ENCODE measurements at places on chromosomes 2 and 18.

DNA sequence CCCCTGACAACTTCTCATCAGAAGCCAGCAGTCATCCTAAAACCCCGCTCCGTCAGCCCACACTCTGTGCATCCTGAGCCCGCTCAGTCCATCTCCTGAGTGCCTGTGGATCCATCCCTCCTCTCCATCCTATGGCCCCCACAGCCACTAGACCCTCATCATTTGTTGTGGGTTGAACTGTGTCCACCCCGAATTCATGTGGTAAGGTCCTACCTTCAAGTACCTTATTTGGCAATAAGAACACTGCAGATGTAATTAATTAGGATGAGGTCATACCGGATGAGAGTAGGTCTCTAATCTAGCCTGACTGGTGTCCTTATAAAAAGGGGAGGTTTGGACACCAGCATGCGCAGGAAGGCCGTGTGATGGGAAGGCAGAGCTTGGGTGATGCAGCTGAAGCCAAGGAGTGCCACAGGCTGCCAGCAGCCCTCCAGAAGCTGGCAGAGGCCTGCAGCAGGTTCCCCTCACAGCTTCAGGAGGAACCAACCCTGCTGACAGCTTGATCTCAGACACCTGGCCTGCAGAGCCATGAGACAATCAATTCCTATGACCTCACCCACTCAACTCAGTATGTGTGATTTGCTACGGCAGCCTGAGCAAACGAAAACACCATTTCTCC, 192.4 kb downstream of the ZBTB7C start:
- no peak for DNase-seq

DNA sequence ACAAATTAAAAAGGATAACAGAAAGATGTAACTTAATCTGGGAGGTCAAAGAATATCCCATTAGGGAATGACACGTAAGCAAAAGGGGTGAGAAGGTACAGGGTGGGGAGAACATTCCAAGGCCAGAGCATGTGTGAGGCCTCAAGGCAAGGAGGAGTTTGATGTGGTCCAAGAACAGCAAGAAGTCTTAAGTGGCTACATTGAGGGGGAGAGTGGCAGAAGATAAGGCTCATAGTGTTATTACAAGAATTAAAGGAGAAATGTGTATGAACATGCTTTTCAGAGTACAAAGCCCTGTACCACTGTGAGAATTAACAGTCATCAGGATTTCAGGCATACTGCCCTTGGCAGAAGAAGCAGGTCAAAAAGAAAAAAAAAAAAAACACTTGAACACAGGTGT, 174.4 kb upstream of the ERBB4 start:
- DNase-seq: no peak

DNA sequence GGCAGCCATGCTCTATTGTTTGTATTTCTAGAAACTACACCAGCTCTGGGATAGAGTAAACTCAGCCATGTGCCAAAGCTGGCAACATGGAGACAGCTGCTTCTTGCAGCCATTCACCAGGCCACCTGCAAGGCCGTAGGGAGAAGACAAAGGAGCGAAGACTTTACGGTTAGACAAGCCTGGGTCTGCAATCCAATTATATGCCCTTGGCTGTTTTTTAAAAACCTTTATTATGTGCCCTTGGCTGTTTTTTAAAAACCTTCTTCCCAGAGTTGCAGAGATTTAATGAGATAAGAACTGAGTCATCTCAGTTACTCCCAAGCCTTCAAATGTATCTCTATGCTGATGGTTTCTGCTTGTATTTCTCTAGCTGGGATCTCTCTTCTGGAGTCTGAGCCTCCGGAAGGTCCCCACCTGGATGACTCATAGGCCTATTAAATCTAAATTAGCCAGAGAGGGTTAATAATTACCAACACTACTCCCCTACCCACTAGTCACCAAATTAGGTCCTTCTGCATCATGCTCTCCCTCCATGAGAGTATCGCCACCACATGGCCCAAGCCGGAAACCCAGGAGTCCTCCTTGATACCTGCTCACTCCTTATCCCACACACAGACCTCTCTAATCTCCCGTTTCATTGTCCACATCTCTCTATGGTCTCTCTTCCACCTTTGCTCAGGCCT, 17.5 kb upstream of the DPP4 start:
- DNase-seq: no peak

- DNase-seq: no peak
Observed at GRCh38 chr2:169839954-169840746, 12.9 kb downstream of the UBR3 start.

DNA sequence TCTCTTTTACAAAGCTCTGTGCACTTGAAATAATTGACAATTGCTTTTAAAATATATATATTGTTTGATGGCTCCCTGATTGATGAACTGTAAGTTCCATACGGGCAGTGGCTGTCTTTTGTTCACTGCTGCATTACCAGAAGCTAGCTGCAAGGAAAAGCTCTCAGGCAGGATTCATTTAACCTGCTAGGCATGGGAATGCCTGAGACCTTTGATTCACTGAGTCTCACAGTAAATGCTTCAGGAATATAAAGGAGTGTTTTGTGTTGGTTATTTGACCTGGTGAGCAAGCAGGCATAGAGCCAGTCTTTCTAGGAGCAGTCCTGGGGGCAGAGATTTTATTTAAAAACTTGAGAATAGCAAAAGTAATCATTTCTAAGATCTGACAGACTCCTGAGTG, 193.2 kb upstream of the ITGA4 start:
- DNase-seq: no peak

DNA sequence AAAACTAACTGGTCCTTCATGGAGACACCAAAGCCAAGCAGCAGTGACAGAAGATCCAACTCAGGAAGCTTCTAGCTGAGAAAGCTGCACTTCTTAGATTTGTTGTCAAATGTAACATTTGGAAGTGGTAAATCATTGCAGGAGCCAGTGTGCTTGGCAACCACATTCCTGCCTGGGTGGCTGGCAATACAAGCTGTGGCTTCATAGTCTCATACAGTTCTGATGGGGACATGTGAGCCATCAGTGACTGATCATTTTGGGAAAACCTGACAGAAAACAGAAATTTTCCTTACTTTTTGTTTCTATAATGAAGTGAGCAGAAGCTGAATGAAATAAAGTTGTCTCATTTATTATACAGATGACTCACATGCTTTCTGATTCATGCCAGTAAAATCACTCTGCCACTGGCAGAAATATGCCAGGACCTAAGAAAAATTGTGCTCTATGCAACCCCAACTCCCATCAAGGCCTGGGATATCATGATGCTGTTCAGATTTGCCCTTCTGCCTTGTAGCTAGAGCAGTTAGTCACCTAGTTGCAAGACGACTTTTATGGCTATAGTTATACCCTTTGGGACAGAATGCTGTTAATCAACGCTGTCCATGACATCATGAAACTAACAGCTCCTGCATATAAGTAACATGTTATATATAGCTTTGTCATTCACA, 508.1 kb downstream of the ADCYAP1 start:
- DNase-seq: no peak

- DNase-seq: no peak
Observed at GRCh38 chr2:219634171-219634940, 6.9 kb downstream of the SLC4A3 start.

GRCh38 chr18:3037423-3037915, 24.5 kb upstream of the LPIN2 start:
- no peak for DNase-seq

DNA sequence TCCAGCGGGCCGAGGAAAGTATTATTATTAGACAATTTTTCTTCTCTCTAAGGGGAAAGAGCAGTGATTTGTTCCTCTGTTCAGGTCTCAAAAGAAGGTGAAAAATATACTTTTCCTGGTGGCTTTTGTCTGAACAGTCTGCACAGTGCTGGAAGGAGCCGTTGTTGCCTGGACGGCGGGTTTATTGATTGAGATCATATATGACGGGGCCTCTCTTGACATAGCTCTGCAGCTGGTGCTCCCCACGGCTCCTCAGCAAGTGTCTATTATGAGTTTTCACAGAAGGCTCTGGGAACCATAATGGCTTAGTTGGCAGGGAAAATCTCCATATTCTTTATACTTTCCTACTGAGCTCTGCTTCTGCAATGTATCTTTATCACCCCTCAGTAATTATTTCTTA, 42.9 kb downstream of the FSHR start:
- no peak for DNase-seq

DNA sequence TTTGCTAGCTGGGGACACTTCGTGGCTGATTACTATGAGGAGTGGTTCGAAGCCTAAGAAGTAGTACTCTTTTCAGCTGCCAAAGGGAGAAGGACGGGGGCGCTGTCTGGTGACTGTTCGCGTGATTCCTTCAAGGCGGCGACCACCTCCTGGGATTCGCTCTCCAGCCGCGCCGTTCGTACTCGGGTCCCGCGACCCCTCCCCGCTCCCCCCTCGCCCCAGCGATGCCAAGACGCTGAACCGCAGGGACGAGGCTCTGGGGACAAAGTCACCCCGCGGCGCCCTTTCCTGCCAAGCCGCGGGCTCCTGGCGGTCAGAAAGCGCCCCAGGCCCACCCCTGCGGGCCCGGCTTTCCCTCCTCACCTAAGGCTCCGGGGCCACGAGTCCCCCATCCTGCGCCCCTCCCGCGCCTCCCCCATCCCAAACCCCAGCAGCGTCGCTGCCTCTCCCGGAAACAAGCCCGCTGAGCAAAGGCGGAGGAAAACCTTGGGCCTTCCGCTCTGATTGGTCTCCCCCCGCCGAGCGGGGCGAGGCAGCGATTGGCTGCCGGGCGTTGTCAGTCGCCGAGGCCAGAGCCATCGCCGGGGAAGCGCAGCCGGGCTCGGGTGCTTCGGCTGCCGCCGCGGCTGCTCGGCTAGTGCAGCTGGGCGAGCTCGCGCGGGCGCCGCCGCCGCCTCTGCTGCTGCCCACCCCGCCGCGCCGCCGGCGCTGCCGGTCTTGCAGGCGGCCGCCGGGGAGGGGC, 404.3 kb downstream of the XIRP2 start:
- DNase-seq: peak; percentile 61

GRCh38 chr18:1062588-1062987, 157.9 kb downstream of the ADCYAP1 start:
- DNase-seq: no peak

DNA sequence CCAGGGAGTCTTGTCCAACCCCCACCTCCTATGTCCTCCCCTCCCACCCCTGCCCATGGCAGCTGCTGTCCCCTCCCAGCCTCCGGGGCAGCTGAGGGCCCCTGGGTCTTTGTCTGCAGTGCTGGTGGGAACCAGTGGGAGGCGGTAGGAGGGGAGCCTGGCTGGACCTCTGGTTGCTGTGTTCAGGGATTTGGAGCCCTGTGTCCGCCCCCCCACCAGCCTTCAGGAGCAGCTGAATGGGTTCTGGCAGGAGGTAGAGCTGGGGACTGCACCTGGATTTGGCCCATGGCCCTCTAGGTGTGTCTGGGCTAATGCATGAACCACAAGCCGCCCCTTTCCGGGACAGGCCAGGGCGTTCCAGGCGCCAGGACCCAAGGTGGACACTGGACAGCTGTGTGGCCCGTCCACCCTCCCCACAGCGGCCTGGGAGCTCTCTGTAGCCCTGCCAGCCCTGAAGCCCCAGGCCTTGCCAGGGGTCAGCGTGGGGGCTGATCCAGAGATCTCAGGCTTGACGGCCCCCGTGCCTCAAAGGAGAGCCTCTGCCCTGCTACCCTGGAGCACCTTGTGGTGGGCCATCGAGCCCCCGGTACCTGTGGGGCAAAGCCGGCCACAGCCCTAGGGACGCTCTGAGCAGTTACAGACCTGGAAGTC, 25.4 kb downstream of the GPC1 start:
- DNase-seq: no peak

- DNase-seq: no peak
Observed at GRCh38 chr2:214575465-214575864, 164.6 kb downstream of the VWC2L start.

DNA sequence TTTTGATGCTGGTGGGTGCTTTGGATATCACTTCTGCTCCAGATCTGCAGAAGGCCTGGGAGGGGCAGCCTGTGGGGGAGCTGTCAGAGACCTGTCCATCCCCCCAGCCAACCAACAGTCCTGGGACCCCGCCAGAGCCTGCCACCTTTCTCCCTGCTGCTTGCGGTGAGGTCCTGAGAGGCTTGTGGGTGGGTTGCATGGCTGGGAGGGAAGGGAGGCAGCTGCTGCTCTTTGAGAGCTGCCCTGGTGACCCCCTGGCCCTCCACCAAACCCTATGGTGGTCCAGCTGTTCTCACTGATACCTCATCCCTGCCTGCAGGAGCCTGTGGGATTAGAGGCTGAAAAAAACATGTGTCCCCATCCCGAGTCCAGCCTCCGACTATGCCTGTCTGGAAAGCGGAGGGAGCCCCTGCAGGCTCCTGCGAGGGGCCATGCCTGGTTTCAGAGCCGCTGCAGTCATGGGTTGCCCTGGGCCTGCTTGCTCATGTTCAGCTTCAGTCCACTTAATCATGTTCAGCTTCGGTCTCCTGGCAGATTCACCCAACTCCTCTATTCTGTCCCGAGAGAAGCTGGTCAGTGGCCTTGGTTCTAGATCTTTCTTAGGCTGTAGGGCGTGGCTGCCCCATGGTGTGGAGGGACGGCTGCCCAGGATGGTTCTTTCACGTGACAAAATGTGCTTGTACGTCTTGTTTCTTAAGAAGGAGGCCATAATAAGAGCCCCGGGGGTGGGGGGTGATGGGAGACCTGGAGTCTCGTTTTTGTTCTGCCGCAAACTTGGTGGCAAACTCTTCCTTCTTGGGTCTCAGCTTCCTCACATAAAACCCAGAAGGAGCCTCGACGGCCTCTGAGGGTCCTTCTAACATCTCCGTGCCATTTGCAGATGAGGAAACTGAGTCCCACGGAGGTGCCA, 98.5 kb downstream of the CTIF start:
- DNase-seq: no peak

- DNase-seq: no peak
Observed at GRCh38 chr2:124024561-124025170, 421 bp upstream of the CNTNAP5 start.

DNA sequence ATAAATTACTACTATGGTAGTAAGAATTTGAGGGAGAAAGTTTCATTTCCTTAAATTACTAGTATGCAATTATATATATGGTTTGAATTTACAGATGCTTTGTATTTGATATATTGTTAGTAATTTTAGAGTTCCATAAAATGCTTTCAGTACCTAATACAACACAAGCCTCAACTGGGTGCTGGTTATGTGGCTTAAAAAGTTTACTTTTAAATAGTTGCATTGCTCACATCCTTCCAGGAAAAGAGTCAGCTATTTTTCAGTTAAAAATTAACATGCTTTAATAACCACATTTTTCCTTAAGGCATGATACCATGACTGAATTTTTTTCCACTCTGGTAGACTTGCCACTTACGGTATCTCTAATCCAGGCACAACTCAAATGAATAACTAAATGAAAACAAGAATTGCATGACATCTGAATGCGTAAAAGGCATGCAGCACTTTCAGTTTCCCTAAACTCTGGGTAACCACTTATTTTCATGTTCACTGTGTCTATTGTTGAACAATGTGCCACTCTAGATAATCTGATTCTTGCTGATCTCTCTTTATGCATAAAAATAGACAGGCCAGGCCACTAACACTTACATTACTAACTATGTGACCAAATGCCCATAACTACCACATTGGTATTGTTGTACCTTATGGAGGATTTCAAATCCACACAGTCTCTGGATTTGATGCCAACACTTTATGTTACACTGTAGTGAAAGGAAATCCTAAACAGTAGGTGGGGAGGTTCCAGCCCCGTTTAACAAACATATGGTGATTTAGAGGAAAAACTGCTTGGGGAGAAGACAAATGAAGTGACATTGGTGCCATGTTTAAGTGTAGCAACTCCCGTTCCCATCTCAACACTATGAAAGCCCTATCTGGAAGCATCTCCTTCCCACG, 35.5 kb upstream of the SLC35F5 start:
- DNase-seq: no peak

- DNase-seq: no peak
Observed at GRCh38 chr2:182917924-182918323, 51.5 kb upstream of the FRZB start.

Measured in GDM1 (cell line).